ENCODE measurements at places on chromosomes 2 and 18.

GRCh38 chr2:1793868-1794445 lies 49.6 kb upstream of the PXDN start:
- no peak for DNase-seq

- DNase-seq: no peak
Measured at GRCh38 chr2:135248611-135249010, 196.5 kb downstream of the RAB3GAP1 start.

DNA sequence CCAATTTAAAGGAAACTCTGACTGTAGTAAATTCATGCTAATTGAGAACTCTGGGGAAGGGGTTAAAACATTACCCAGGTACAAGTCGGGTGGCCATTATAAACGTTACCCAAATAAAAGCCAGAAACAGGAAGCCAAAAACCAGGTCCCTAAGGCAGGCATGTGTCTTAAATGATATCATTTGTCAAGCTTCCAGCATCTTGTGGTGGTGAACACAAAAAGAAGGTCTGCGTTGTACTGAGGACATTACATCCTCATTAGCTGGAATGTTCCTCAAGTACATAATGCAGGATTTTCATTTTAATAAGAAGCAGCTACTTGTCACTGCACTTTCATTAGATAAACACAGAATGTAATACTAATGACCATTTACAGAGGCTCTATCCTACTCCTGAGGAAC lies 10.9 kb downstream of the PTGR3 start:
- DNase-seq: no peak

DNA sequence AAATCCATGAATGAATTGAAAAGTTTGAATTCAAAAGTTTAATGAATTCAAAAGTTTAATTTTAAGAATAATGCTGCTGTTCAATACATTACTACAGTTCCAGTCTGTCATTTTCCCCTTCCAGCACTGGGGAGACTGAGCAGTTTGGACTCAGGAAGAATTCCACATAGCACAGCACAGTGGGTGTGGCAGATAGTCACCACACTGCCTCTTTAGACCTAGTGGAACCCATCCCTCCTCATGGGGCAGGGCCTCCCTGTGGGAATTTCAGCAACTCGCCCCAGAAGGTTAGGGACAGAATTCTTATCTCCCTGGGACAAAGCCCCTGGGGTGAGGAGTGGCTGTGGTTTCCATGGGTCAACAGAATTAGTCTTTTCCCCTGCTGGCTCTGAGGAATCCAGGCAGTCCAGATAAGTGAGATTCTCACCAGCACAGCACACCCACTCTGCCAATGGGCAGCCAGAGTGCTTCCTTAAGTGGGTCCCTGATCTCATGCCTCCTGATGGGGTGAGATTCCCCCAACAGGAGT lies 442.0 kb upstream of the SYT4 start:
- DNase-seq: no peak

- no peak for DNase-seq
Measured at GRCh38 chr2:240762971-240763370, 57.0 kb downstream of the KIF1A start.

DNA sequence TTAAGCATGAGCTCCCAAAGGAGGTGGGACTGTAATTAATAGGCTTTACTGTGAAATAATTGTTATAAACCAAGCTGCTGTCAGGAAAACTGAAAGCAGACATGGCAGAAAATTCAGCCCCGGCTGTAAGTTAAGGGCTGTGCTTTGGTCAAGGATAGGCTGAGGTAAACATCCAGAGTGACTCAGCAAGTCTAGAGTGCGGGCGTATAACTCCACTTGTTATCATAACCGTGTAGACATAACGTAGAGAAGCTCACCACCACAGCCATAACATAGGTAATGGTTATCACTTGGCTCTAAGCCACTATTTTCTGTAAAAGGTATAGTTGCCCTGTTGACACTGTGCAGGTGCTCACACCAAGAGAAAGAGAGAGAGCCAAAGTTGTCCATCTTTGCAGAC lies 316.8 kb downstream of the DCDC2C start:
- no peak for DNase-seq

DNA sequence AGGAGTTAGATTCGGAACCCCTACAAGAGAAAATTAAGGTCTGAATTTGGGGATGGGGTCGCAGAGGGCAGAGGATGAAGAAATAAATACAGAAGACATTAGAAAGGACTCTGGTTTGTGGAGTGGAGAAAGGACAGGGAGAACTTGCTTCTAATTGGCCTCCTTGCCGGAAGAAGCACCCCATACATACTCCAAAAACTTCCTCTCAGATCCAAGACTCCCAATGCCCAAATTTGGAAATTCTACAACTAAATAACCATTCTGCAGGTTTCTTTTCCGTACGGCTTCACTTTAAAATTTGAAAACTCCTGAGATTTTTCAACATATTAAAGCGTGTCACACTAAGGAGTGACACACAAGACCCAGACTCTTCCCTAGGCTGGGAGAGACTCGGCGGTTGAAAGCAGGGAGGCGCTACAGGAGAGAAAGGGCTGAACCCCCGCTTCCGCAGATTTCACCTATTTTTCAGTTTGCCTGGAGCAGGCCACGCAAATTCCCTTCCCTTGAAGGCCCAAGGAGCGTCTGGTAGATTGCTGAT lies 478 bp downstream of the CLHC1 start:
- no peak for DNase-seq

DNA sequence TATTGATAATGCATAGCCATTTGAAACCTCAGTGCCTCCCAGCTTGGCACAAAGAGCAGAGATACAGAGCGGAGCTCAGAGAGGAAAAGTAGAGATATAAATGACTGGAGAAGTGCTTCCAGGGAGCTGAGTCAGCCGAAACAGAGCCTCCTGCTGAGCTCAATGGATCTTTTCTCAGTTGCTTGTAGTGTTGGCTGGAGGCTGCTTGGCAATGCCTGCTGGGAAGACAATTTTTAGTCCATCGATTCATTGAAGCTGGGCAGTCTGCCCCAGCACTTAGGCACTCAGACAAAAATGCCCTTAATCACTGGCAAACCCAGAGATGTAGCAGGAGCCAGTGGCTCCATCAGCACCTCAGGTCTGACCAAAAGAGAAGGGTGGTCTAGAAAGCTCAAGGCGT lies 81.3 kb upstream of the SETBP1 start:
- no peak for DNase-seq

DNA sequence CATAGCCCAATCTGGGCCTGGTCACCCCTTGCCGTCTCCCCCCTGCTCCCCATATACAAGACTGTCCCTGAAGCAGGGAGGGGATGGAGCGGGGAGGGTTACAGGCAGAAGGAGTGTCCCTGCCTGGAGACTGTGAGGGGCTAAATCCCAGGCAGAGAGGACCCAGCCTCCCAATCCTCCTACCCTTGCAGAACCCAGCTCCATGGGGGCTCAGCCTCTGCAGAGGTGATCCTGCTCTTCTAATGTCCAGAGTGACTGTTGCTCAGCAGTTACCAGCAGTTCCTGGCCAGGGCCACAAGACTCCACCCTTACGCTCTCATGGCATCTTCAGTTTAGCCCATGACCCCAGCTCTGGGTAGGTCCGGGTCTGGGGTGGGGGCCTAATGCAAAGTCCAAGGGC lies 58.1 kb downstream of the COA5 start:
- no peak for DNase-seq

- no peak for DNase-seq
Measured at GRCh38 chr2:29401994-29402393, 286.8 kb downstream of the CLIP4 start.

DNA sequence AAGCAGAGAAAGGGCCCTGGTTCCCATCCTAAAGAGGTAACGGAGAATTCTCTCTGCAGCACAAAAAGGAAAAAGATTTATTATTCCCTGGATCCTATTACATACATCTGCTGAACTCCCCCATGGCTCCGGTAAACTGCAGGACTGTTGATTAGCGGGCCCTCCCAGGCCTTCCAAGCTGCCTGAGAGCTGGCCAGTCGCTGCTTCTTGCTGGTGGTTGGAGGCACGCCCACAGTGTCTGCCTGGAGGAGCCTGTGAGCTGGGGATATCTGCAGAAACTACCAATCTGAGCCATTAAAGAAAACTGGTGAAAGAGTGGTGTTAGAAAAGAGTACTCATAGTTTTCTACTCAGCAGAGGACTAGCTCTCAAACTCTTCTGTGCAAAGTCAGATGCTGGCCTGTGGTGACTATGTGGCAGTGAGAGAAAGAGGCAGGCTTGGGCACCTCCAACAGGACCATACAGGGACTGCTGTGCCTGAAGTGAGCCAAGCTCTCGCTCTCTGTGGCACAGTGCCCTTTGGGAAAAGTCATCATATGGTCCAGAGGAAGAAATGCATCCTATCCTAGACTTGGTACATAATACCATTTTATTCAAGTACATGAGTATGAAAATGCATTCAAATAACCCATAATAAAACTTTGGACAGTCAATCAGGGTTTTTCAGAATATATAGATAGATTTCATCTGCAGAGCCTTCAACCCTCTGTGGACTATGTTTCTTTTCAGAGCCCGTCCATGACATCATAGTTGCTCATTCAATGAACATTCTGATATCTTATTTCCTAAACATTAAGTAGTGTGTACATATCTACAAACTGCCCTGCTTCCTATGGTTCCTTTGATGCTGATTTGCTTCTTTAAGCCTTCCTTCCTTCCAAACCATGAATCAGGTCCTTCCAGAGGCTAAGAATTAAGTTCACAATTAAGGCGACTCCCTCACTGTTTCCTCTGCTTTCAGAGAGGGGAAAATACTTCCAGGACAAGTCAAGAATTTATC lies 242.0 kb upstream of the LYPD1 start:
- DNase-seq: no peak

DNA sequence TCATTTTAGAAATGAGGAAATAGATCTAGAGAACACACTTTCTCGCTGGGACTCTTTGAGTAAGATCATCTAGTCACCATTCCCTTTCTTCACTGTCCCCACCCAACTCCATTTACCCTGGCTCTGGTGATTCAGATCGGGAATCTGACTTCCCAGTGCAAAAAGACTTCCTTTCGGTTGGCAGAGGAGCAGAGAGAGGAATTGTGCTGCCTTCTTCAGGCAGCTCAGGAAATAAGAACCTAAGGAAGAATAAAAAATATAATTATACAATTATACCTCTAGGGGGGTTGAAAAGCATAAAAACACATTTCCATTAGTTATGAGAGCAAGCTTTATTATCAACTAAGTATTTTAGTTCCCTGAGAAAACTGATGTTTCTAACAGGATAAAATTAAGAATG lies 9.3 kb upstream of the MPP4 start:
- no peak for DNase-seq

DNA sequence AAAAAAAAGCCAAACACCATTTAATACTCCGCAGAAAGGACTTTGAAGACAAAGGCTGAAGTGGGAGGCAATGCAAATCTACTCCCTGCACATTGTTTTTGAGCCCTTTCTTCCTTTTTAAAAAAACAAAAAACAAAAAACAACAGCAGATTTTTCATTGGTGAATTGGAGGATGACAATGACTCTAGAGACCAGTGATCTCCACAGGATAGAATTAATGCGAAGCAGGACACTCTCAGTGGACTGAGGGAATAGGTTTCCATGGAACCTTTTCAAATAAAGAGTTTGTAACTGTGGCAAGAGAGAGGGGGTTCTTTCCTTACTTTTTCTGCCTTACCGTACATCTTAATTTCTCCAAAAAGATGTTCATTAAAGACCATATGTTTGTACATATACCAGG lies 371.0 kb downstream of the MEIS1 start:
- DNase-seq: no peak

DNA sequence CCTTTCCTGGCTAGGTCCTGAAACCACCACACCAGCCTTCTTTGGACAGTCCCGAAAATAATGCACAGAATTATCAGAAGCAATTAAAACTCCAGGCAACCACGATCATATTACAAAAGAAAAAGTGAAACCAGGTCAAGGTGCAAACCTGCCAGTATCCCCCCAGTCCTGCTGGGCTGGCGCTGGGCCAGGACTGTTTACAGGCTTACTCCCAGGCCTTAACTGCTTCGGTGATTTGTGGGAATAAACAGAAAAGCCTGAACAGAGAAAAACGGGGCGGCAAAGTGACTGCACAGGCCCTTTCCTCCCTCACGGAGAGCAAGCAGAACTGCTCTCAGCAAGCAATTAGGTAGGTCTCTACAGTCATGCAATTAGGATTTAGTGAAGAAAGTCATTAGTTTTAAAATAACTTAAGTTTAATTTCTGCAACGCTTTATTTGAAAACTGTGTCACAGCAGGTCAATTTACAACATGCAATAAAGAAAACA lies 1.3 kb downstream of the HDAC4 start:
- no peak for DNase-seq

- DNase-seq: no peak
Measured at GRCh38 chr18:25284861-25285550, 67.0 kb downstream of the ZNF521 start.

- no peak for DNase-seq
Measured at GRCh38 chr2:237919593-237919992, 47.2 kb upstream of the UBE2F start.

DNA sequence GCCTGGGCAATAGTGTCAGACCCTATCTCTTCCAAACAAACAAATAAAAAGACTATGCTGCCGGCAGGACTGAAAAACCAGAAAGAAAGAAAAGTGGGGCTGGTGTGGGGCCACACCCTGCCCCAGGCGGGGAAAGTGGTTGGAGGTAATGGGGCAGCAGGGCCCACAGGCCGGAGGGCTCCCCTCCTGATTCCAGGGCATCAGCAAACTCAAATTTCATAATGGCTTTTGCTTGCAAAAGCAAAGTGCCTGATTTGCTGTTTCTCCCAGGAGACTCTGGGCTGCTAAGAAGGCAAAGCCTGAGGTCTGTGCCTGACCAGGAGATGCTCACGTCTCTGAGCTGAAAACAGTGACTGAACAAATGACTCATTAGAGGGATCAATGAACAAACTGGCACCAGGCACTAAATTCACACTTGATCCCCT lies 121.9 kb downstream of the HDAC4 start:
- no peak for DNase-seq

DNA sequence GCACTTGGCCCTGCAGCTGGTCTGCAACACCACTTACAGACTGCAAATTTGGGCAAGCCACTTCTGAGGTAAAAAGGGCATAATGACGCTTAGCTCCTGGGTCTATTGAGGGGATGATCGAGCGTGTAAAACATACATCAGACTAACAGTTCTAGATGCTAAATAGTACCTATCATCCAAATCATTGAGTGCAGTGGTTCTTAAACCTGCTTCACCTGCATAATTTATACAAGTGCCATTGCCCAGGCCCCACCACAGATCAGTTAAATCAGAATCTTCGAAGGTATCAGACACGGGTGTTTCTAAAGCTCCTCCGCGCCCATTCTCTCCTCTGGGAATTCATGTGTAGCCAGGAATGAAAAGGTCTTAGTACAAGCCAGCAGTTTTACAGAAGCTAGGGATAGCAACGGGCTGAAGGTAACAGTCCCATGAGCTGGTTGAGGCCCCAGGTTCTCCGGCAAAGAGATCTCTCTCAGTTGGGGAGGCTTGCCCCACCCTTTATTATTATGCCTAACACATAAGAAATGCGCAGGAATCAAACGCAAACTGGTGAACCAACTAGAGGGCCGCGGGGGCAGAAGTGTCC lies 737 bp upstream of the RNF181 start:
- no peak for DNase-seq

GRCh38 chr18:36501100-36501499 lies 203.6 kb downstream of the FHOD3 start:
- DNase-seq: no peak

- DNase-seq: no peak
Measured at GRCh38 chr2:111046670-111047069, 74.0 kb upstream of the BCL2L11 start.
